ENCODE measurements at places on chromosomes 4 and X.

DNA sequence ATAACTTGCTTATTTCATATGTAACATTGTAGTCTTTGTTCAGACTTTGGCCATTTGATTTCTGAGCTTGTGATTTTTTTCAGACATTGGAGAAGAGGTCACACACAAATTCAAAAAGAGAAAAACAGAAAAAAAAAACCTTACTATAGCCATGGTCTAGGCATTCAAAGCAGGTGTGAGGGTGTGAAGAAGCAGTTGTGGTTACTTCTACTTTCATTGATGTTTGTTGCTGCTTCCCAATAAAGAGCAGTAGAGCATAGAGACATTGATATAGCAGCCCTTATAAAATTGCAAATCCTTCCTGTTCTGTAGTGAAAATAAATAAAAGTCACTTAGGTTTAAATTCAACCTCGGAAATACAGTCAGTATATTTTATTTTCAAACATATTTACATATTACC, 671.6 kb downstream of the GRXCR1 start:
- no peak for DNase-seq

- DNase-seq, result no peak
Measured at GRCh38 chrX:23380581-23380980, 45.9 kb downstream of the PTCHD1 start.

DNA sequence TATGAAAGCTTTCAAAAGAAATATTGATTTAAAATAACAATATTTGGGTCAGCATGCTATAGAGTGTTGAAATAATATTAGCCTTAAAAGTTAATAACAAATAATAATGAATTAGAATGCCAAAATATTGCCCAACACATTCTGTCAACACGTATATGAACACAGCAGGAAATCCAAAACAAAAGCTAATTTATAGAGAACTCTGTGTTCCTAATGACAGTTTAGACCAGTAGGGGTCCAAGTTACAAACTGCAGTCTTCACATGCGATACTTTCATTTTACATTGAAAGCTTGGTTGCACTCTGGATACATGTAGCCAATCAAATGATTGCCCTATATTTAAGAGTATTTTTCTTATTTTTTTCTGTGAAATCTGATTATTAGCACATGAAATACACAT, 274.4 kb downstream of the DCTD start:
- no peak for DNase-seq

DNA sequence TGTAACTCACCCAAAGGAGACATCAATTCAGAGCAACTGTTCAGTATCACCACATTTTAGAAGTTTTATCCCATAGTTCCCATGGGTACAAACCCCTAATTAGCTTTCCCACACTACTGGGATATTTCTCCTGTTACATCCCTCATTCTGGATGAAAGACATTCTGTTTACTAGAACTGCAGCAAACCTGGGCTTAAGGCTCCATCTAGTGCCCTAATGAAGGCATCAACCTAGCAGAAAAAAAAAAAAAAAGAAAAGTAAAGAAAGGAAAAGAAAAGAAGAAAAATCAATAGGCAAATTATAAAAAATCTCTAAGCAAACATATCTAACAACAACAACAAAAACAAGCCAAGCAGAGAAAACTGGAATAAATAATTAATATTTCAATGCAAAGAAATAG, 133.7 kb upstream of the CPXCR1 start:
- DNase-seq, result peak; percentile 11
